Psoas muscle (tissue), 8 donors: ENCODE measurements at places on chromosomes 5 and 9. TPM values are rescaled to one million over a fixed set of nuclear protein-coding genes. Genes with fewer than 3 reads are reported as not detected.

- H3K36me3 ChIP-seq = no peaks in the 10 kb centered on the region
- H3K4me1 ChIP-seq = no peaks in the 10 kb centered on the region
- no peak for DNase-seq
- no peaks in the 10 kb centered on the region for H3K27me3 ChIP-seq
- H3K4me3 ChIP-seq = no peak overlapping the region
These were observed 28.8 kb upstream of the IER5L start for GRCh38 chr9:129206905-129207304.

- no peaks in the 10 kb centered on the region for H3K27me3 ChIP-seq
- no peak overlapping the region for H3K27ac ChIP-seq
- no peaks in the 10 kb centered on the region for H3K4me1 ChIP-seq
- no peak for DNase-seq
- H3K4me3 ChIP-seq = no peak overlapping the region
These were observed 355.3 kb downstream of the TMEM232 start for GRCh38 chr5:110371011-110371724.

DNA sequence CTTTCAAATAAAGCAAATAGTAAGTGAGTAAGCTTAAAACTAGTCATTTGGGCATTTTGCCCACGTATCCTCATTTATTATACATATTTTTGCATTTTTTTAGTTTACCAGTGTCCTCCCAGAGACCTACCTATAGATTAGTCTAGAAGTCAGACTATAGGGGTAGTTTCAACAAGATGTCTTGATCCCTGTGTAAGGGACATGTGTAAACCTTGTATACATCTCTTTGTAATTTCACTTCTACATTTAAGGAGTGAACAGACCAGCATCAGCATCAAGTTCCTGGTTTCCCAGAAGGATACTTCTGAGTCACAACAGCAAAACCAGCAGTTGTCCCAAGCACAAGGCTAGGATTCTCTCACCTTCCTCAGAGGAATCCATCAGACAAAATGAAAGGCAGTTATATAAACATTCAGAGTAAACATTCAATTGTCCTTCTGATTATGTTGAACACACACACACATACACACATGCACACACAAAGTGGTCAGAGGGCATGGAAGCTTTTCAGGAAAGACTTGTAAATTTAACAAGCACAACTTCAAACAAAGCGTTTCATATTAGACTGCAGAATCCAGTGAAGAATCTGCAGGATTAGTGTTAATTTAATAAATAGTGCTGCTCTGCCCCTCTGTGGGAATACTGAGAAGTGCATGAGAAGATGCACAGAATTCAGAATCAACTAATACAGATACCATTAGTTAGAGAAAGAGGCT, 55.4 kb downstream of the HINT1 start:
- no peaks in the 10 kb centered on the region for H3K27me3 ChIP-seq
- no peak for DNase-seq
- H3K4me3 ChIP-seq = no peak overlapping the region
- H3K36me3 ChIP-seq = no peaks in the 10 kb centered on the region
- H3K27ac ChIP-seq = no peak overlapping the region
- no peaks in the 10 kb centered on the region for H3K4me1 ChIP-seq

DNA sequence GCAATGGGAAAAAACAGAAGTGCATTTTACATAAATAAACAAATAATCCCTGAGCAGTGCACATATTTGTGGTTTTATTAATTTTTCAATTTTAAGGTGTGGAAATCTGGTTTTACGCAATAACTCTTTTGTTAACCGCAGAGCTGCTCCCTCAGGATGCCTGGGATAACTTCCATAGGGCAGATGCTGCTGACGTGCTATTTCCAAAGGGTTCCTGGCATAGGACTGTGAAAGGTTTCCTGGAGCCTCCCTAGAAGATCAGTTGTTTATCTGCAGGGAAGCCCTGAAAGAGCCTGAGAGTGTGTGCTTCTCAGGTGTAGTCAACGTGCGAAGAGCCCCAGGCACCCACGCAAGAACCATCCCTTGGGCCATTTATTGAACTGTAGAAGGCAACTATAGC, 443.5 kb downstream of the PLK2 start:
- peaks cover 9% of the 10 kb centered on the region for H3K4me1 ChIP-seq
- H3K36me3 ChIP-seq = no peaks in the 10 kb centered on the region
- H3K4me3 ChIP-seq = no peak overlapping the region

PAX5 gene
- 0.50 TPM for total RNA-seq

GRCh38 chr5:159091596-159092331, 8.0 kb downstream of the EBF1 start:
- no peaks in the 10 kb centered on the region for H3K4me1 ChIP-seq
- peak overlapping the region; percentile 23 for H3K4me3 ChIP-seq
- H3K27me3 ChIP-seq = peaks cover 6% of the 10 kb centered on the region
- H3K36me3 ChIP-seq = no peaks in the 10 kb centered on the region
- DNase-seq = no peak
- peak overlapping the region; percentile 13 for H3K27ac ChIP-seq

SLC4A9 gene
- total RNA-seq = not detected

- no peak for DNase-seq
- no peaks in the 10 kb centered on the region for H3K4me1 ChIP-seq
- H3K4me3 ChIP-seq = no peak overlapping the region
- H3K27me3 ChIP-seq = no peaks in the 10 kb centered on the region
These were observed 9.8 kb downstream of the SMIM23 start for GRCh38 chr5:171795381-171795780.

C9orf50 gene
- not detected for total RNA-seq

FOXD4L3 gene
- not detected for total RNA-seq

DNA sequence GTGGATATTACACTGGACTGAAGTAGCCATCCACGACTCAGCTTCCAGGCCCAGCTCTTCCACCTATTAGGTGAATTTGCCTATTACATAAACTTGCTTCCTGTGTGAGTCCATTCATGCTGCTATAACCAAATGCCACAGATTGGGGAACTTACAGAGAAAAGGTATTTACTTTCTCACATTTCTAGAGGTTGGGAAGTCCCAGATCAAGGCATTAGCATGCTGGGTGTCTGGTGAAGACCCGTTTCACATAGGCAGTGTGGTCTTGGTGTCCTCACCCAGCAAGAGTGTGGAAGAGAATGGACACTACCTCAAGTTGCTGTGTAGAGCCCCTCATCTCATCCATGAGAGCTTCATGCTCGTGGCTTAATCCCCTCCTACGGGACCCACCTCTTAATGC, 282.6 kb downstream of the IRX1 start:
- no peaks in the 10 kb centered on the region for H3K4me1 ChIP-seq
- H3K27me3 ChIP-seq = no peaks in the 10 kb centered on the region
- H3K36me3 ChIP-seq = no peaks in the 10 kb centered on the region
- no peak for DNase-seq
- H3K27ac ChIP-seq = no peak overlapping the region
- no peak overlapping the region for H3K4me3 ChIP-seq

BRINP1 gene
- 0.17 TPM for total RNA-seq

HAND1 gene
- total RNA-seq = not detected

DNA sequence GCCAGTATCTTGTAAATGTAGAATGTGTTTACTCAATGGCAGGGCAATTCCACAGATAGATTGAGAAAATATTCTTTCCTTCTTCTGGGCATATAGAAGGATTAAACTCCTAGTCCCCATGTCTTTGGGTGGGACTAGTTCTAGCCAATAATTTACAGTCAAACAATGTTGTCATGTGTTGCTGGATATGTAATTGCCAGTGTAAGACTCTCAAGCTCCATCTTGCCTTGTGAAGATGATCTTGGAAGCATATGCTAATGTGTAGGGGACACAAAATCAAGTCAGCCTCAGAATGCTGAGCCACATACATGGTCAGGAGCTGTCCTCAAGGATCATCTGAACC, 386.9 kb downstream of the CETN3 start:
- DNase-seq = no peak
- H3K4me1 ChIP-seq = no peaks in the 10 kb centered on the region
- H3K27me3 ChIP-seq = no peaks in the 10 kb centered on the region
- H3K36me3 ChIP-seq = no peaks in the 10 kb centered on the region
- no peak overlapping the region for H3K4me3 ChIP-seq

C9 gene
- not detected for total RNA-seq
